Esophagus mucosa (tissue), 1 donor: ENCODE measurements at places on chromosomes 7 and 10.
A peak's percentile ranks its signal among the peaks of the same experiment; 100 is the strongest.

DNA sequence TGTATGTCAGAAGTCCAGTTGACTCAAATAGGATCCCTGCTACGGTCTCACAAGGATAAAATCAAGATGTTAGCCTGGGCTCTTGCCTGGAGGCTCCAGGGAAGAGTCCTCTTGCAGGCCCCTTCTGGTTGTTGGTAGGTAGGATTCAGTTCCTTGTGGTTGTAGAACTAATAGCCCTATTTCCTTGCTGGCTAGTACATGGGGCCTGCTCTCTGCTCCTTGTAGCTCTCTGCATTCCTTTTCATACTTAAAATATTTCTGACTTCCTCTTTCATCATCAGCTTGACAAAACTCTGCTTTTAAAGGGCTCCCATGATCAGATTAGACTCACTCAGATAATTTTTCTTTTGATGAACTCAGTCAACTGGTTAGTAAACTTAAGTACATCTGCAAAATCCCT is 756.7 kb downstream of the GATA3 start:
- ATAC-seq = no peak

DNA sequence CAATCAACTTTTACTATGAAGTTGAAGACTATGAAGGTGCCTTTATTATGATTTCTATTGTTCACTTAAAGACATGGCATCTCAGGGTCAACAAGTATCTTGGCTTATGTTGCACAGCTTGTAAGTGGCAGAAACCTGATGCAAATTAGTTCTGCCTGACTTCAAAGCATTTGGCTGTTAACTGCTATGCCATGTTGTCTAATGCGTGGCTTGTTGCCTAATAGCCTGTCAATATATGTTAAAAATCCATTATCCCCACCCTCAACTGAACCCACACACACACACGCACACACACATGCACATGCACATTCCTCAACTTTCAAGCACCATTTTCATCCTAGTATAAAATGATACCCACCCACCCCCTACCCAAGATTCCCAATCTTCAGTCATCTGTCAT is 217.1 kb downstream of the NRG3 start:
- no peak for ATAC-seq

DNA sequence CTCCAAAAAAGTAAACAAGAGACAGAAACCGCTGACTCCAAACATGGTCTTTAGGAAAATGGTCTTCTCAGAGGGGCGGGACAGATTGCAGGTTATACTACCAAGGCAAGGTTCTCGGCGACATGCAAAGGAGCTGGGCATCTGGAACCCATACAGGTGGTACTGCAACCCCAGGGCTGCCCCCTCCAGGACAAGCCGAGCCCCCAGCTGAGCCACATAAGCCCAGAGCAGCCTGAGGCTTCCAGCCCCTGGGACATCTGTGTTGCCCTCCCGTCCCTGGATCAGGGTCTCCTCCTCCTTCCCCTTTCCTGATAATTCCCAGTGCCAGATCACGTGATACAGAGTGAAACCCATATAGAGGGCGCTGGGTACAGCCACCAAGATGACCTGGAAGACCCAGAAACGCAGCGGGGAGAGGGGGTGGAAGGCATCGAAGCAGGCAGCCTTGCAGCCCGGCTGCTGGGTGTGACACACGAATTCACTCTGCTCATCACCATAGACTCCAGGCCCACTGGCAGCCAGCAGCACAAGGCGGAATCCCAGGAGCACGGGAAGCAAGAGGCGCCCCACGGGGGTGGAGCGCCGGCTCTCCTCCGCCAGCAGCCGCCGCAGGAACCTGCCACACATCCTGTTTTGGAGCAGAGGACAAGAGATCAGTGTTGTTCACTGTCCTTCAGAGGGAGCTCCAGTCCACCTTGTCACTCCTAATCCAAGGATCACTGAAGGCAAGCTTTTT is at the start of gene GJC3:
Gene GJC3, minus strand, starts transcription at position 627 of the 736 bp plus-strand sequence. Its CDS starts 0 bp downstream, at position 627.
- ATAC-seq = peak; percentile 79

- ATAC-seq = no peak
Measured at GRCh38 chr10:58440484-58440883, 55.3 kb downstream of the TFAM start.

- ATAC-seq = peak; percentile 25
Measured at GRCh38 chr10:71349406-71349805, 30.3 kb downstream of the SLC29A3 start.

GRCh38 chr7:137798073-137798763 is 48.6 kb downstream of the DGKI start:
- ATAC-seq = no peak

GRCh38 chr10:97037365-97038361 is 148.1 kb downstream of the SLIT1 start:
- peak; percentile 84 for ATAC-seq

GRCh38 chr10:3803927-3804741 is 19.1 kb upstream of the KLF6 start:
- no peak for ATAC-seq

GRCh38 chr7:81128011-81128410 is 209.2 kb upstream of the SEMA3C start:
- ATAC-seq = no peak

- ATAC-seq = peak; percentile 49
Measured at GRCh38 chr10:99532687-99533495, at the start of gene NKX2-3. Gene NKX2-3 (plus strand): TSS chr10:99532942. CDS start chr10:99533132, 190 bp downstream.

GRCh38 chr7:73449422-73449821 is 15.8 kb downstream of the FZD9 start:
- no peak for ATAC-seq

GRCh38 chr7:69919426-69920111 is 321.3 kb downstream of the AUTS2 start:
- no peak for ATAC-seq

DNA sequence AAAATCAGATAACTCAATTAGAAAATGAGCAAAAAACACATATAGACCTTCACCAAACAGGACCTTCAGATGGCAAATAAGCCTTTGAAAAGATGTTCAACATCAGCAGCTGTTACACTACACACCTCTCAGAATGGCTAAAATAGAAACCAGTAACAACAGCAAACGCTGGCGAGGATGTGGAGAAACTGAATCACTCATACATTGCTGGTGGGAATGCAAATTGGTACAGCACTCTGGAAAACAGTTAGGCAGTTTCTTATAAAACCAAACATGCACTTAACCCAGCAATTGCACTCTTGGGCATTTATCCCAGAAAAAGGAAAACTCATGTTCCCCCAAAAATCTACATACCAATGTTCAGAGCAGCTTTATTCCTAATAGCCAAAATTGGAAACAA is 37.7 kb upstream of the SMARCD3 start:
- ATAC-seq = no peak

- ATAC-seq = no peak
Measured at GRCh38 chr7:123041101-123041500, 45.6 kb upstream of the TAS2R16 start.

- ATAC-seq = peak; percentile 83
Measured at GRCh38 chr10:71232089-71232998, 20.0 kb downstream of the UNC5B start.

GRCh38 chr7:142583446-142583845 is 165.8 kb upstream of the PRSS1 start:
- ATAC-seq = peak; percentile 94

- peak; percentile 48 for ATAC-seq
Measured at GRCh38 chr7:65239707-65240352, 133.8 kb upstream of the ZNF92 start.

- ATAC-seq = no peak
Measured at GRCh38 chr10:101566333-101567164, 21.5 kb downstream of the POLL start.

DNA sequence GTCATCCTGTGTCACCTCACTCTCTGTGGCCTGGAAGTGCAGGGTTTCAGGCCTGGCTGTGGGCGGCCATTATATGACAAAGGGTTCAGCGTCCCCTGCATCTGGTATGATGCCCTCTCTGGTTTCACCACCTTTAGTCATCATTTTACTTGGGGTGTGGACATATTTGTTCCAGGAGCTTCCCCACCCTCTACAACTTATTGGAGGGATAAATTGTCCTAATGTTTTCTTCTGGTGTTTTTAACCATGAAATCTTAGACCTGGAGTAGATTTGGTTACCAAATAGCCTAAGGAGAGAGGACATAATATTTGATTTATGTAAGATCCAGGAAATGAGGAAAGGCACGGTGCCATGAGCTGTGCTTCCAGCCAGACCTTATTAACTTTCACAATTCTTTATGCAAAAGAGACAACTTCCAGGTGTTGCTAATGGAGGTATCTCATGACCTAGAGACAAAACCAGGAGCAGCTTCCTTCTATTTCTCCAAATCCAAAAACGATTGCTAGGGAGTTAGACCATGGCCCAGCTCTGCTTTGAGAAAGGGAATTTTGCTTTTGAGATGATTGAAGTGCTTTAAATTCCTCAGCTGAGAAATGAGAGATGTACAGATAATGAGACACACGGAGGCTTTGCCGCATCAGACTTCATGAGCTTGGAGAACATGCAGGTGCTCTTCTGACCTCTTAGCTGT is 20.9 kb downstream of the WBP1L start:
- ATAC-seq = peak; percentile 58

DNA sequence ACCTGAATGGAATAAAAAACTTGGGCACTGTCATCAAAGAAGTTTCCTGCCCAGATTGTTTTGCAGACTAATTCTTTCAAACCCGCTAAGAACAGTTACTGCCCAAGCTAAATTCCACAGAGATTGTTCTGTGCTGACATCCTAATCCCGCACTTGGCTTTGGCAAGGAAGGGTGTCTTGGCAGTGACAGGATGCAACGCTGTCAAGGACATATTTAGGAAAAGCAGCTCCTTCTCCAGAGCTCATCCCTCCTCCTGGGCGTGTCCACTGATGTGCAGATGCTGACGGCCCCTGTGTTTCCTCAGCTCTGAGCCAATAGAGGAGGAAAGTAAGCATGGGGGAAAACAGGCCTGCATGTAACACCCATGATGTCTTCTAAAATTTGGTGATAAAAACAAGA is 74.2 kb downstream of the EEPD1 start:
- no peak for ATAC-seq

DNA sequence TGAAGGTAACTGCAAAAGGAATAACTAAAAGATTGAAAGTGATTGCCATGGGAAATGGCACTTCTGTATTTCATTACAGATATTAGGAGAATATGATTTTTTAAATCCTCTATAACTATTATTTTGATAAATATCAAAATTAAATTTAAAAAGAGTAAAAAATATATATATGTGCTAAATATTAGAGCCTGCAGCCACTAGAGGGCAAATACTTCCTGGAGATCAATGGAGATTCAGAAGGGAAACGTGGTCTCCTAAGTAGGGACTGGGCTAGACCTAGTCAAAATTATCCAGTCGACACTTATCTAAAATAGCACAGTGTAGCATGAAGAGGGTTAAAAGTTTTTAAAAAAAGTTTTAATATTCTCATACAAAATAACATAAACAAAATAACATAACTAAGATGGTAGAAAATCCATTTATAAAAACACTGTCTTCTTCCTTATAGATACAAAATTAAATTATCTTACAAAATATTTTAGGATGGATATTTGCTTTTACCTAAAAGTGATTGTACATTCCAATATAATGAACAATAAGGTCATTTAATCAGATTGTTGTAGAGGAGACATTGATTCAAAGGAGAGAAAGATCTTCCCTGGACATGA is 434.3 kb downstream of the MDFIC start:
- no peak for ATAC-seq

- ATAC-seq = no peak
Measured at GRCh38 chr10:112821038-112821437, 129.0 kb upstream of the TCF7L2 start.

- ATAC-seq = peak; percentile 74
Measured at GRCh38 chr7:73706126-73707044, 13.1 kb downstream of the STX1A start.
